ENCODE measurements at places on chromosomes 6 and 20.

GRCh38 chr6:13641315-13641714 is 26.2 kb downstream of the NOL7 start:
- DNase-seq = no peak

DNA sequence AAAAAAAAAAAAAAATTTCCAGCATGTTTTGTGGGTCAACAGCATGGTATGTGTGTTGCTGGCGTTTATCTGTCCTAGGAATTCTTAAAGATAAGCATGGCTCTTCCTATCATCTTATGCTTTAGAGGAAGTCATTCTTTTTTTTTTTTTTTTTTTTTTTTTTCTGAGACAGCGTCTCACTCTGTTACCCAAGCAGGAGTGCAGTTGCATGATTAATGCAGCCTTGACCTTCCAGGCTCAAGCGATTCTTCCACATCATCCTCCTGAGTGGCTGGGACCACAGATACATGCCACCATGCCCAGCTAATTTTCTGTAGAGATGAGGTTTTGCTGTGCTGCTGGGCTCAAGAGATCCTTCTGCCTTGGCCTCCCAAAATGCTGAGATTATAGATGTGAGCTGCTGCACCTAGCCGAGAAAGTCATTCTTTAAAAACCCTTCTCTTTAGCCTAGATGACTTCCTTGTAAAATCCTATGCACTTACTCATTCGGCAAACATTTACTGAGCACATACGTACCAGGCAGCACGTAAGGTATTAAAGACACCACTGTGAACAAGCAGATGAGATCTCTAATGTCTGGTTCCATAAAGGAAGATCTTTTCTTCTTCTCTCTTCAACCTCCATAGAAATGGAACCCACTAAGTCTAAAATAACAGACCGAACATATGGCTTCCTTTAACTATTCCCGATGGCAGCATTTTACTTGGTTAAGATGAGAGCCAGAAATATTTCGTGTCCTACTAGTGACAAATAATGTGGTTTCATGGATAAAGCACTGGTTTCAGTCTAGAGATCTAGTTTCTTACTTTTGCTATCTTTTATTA is 122.4 kb downstream of the RIN2 start:
- no peak for DNase-seq

DNA sequence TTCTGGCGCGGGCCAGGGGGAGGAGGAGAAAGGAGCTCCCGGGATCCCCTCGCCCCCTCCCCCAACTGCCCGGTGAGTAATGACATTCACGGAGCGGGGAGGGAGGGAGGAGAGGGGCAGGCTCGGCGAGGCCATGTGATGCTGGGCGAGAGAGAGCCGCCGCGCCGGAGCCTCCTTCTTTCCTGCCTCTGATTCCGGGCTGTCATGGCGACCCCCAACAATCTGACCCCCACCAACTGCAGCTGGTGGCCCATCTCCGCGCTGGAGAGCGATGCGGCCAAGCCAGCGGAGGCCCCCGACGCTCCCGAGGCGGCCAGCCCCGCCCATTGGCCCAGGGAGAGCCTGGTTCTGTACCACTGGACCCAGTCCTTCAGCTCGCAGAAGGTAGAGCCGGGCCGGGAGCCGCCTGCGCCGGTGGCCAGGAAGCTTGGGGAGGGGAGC is at the start of gene GDAP1L1:
GDAP1L1 (plus strand) TSS at position 178 of the 441 bp plus-strand sequence; CDS start at position 205, 27 bp downstream.
- DNase-seq = no peak

- DNase-seq = no peak
Observed at GRCh38 chr6:119055069-119055468, 23.4 kb downstream of the FAM184A start.

DNA sequence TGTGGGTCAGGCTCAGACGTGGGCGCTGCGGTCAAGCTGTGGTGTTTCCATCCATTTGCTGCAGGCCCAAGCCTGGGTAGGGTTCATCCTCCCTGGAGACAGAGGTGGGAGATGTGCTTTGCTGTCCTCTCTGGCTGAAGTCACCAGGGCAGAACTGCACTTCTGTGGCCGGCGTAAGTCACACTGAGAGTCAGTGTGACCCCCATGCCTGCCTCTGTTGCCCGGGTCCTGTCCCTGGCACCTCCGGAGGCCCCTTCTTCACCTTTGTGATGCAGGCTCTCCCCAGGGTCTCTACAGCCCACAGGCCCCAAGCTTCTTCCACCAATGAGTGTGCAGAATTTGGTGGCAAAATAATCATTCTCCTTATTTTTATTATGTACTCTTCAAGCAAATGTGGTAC is 53.8 kb upstream of the DACT2 start:
- DNase-seq = no peak

DNA sequence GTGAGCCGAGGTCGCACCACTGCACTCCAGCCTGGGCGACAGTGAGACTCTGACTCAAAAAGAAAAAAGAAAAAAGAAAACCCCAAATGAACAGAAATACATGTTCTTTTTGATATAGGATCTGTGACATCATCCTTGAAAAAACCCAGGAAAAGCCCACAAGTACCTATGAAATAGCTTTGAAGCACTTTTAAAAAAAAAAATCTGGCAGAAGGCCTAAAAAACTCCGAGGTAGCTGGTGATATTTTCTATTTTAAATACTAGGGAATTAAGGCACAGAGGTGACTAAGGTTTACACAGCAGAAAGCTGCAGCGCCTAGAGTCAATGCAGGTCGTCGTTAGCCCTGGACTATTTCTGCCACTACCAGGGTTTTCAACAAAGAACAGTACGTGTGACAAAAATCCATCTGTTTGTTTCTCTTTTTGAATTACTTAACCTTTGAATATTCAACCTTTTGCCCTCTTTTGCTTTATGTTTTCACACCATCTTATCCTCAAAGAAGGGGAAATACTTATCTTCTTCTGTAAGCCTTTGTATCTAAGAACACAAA is 39.4 kb upstream of the EEF1A1 start:
- no peak for DNase-seq
